ENCODE measurements at places on chromosomes 7 and 10.

DNA sequence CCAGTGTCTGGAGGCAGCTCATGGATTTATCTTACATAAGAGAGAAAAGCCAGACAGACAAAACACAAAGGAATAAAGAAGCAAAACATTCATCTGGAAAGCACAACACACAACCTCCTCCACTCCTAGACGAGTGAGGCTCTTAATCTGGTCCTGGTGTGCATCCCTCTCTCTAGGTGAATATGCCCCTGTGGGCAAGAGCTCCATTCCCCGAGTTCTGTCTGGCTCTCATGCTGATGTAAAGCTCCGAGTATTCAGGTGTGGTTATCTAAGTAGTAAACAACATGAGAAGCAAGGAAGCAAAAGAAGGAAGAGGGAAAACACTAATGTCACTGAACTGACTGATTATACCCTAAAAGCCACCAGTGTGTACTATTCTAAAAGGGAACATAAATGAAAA is 47.9 kb upstream of the FEZF1 start:
- DNase-seq, result no peak

DNA sequence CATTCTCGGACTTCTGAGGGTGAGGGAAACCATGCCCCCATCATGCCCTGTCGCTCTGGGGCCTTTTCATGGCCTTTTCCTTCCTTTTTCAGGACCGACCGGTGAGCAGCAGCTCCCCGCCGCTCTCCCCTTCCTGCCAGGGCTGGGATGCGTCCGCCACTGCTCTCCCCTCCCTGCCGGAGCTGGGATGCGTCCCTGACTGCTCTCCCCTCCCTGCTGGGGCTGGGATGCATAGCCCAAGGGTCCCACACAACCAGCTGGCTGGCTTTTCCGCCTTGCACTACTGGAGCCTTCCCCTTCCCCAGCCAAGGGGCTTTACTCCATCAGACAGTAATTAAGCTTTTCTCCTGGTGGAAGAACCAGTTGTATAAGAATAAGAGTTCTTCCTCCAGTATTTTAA is 129.7 kb upstream of the COBL start:
- no peak for DNase-seq

GRCh38 chr7:29053105-29053872 is 93.0 kb downstream of the CPVL start:
- DNase-seq, result no peak

- no peak for DNase-seq
Observed at GRCh38 chr10:99466632-99467223, 36.3 kb upstream of the GOT1 start.

DNA sequence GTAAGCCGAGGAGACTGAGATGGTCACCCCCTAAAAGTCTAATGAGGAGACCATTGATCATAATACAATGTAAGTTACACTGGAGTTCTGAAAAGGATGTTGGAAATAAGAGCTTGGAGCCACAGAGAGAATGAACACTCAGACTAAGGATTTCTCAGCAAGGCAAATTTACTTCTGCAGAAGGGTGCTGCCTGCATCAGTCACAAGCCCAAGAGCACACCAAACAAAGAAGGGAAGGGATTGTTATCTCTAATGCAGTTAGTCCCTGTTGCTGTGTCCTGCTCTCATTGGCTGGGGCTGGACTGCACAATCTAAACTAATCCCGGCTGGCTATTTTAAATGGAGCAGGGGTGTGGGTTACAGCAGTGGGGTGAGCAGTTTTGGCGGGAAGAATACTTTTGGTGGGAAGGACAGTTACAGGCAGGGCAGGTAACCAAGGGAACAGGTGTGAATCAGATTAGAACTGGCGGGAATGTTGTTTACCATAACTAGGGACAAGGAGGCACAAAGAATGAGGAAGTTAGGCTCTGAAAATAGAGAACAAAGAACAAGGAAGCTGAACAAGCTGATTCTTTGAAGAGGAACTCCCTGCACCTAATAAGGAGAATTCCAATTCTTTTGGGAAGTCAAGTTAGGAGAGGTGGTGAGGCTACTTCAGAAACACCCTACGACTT is 30.3 kb upstream of the TRIM24 start:
- no peak for DNase-seq

DNA sequence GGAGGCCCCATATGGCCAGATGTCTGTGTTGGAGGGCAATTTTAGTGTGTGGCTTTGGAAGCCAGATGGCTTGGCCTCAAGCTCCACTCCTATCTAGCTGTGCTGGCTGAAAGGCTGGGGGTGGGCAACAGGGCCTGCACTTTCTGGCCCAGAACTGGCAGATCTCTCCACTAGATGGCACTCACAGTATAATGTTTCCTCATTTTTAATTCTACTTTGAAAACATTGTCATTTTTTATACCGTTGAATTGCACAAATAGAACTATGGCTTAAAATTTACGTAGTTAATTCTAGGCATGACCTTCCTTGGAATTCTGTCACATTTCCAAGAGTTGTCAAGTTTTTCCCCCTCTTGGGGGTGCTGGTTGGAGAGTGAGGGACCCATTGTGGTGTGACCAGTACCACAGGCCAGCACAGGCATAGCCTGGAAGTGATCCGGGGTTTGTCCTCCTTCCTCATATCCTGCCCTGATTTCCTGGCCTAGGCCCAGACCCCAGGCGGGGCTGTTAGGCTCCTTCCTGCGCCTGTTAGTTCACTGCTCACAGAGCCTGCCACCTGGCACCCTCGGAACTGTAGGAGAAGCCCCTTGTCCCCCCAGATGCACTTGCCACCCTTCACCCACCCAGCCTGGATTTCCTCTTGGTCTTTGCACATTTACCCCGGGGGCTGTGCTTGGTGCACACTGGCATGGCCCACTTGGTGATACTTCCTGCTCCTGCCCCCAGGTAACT is 52.8 kb downstream of the ARHGAP22 start:
- peak; percentile 79 for DNase-seq

DNA sequence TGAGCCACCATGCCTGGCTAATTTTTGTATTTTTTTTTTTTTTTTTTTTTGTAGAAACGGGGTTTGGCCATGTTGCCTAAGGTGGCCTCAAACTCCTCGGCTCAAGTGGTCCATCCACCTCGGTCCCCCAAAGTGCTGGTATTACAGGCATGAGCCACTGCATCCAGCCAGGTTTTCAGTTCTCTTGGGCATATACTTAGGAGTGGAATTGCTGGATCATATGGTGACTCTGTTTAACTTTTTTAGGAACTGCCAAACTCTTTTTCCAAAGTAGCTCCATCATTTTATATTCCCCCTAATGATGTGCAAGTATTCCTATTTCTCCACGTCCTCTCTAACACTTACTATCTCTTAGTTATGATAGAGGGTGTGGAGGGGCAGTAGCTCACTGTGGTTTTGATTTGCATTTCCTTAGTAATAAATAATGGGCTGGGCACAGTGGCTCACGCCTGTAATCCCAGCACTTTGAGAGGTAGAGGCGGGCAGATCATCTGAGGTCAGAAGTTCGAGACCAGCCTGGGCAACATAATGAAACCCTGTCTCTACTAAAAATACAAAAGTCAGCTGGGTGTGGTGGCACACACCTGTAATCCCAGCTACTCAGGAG is 41.6 kb downstream of the SUFU start:
- no peak for DNase-seq

GRCh38 chr10:74949843-74950765 is 123.7 kb downstream of the KAT6B start:
- DNase-seq, result no peak

DNA sequence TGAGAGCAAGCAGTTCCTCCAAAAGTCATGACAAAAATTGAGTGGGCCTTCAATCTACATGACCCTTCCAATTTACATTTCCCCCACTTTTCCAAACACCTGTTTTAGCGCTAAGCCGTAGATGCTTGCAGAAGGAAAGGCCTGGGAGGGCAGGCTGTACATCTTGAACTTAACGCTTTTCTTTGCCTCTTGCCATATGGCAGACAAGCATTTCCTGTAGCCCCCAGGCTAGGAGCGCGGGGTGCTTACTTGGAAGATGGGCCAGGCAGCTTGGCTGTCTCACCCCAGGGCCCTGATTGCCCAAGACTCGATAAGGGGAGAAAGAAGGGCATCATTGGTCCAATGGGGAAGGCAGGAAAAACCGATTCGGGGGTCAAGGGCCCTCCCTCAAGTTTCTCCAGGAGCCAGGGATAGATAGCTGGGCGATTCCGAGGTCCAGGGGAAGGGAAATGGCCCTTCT is 1.8 kb downstream of the HOXA10 start:
- DNase-seq, result no peak

- DNase-seq, result no peak
Observed at GRCh38 chr10:75770626-75771081, 339.2 kb downstream of the LRMDA start.

DNA sequence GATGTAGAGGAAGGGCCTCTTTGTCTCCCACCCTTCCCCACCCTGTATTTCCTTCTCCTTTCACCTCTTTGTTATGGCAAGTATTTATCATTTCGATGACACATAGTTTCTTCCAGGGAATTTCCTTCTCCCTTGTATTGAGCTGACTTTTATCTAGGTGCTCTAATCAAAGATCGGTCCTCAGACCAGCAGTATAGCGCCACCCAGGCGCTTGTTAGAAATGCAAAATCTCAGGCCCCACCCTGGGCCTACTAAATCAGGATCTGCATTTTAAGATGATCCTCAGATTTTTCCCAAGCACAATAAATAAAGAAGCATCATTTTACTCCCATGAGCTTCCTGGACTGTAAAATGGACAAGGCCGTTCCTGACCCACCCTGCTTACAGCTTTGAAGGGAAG is 12.0 kb upstream of the GOT1 start:
- DNase-seq, result no peak

DNA sequence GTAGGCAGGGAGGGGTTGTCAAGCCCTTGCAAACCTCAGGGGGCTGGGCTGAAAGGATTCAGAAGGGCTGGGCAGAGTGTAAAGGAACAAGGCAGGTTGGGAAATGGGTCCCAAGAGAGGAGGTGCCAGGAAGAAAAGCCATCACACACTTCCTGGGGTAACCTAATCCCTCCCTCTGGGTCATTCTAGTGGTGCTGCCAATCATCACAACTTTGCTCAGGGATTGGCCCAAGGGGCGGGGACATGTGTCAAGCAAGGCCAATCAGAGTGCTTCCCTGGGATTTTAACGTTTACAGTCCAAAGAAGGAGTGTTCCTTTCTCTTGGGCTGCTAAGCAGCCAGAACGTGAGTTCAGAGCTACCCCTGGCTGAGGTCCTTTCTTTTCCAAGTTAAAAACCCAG is 57.1 kb upstream of the NPTX2 start:
- no peak for DNase-seq

DNA sequence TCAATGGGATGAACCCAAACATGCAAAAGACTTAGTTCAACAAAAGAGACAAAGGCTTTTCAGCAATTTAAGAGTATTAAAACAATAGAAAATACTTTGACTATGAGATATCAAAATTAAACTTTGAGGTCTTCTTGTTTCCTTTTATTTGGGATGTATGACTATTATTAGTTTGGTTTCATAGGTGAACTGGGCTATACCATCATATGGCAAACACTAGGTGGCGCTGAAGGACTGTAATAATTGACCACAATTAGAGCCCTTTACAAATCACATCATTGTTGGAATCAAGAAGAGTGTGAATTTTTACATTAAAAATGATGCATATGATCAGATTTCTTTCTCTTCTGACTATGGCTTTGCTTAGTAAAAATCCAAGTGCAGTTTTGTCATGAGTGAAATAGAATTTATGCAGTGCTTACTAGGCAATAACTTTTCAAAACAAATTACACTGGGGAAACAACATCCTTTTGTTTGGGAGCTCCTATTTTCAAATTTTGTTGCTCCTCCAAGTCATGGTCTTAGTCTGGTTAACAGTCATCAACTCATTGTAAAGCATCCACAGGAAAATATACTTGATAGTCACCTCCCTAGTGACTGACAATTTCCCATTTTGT is 14.7 kb upstream of the NXPH1 start:
- DNase-seq, result peak; percentile 90

GRCh38 chr7:135205850-135206249 is 5.5 kb downstream of the WDR91 start:
- DNase-seq, result no peak

DNA sequence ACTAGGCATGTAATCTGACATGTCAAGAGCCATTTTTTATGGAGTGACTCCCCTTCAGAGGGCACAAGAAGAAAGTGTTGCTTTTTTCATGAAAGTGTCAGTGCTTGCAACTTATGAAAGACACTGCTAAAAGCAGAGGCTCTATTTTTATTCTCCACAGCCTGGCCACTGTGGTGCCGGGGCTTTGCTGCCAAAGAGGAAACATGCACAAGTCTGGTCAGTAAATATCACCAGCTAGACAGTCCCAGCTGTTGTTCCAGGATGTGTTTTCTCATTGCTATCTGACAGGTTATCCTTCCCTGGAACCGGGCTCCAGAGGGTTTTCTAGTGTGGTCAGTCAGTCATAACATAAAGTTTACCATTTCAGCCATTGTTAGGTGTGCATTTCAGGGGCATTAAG is 180.7 kb upstream of the PITRM1 start:
- no peak for DNase-seq

DNA sequence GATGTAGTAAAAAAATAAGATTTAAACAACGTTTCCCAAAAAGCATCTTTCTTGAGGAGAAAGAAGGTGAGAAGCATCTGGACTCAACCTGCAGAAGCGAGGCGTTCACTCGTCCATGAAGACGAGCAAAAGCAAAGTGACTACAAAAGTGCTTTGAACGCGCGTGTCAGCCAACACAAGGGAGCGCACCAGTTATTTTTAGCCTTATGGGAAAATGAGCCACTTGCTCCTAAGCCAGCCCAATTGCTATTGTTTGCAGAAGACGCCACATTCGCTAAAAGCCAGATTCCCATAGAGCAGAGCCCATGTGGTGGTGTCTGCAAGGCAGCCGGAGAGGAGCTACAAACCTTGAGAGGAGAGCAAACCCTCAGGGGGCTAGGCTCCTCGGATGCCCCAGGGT is 122.5 kb downstream of the FAM53B start:
- DNase-seq, result no peak

- DNase-seq, result peak; percentile 57
Observed at GRCh38 chr7:142612237-142612881, 136.9 kb upstream of the PRSS1 start.

- DNase-seq, result no peak
Observed at GRCh38 chr10:114499630-114500190, 95.4 kb upstream of the AFAP1L2 start.

- no peak for DNase-seq
Observed at GRCh38 chr7:110502888-110503465, 588.0 kb upstream of the LRRN3 start.

- DNase-seq, result peak; percentile 26
Observed at GRCh38 chr10:31304291-31304970, 14.6 kb upstream of the ZEB1 start.

DNA sequence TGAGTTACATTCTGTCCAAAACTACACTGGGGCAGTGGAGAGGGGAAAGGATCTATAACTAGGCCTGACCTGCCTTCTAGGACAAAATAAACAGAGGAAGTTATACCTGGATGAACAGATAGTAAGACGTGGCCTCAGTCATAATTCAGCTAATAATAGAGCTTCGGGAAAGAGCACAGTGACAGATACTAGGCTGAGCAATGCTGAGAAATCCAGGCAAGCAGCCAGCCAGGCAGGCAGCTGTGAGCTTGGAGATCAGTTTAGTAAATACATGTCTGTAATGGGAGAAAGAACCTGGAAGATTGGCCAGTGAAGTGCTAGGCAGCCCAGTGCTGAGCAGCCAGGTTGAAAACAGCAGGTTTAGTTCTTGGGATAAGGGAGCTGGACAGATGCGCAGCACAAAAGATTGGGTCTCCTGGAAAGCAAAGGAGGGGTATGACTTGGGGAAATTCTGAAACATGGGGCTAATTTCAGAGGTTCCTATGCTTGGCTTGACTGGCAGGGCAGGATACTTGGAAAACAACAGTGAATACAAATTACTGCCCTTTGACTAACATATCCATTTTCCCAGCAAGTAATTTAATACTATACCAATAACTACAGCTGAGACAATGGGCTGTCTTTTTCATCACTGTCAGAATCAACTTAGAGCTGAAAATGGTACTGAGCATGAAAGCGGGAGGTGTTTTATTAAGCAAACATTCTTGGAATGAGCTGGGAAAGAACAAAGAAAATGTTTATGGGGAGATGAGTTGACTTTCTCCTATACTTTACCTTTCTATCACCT is 140.8 kb downstream of the DGKB start:
- peak; percentile 40 for DNase-seq
